Left forelimb (tissue), 1 donor: ENCODE measurements at places on chromosomes 1 and 21.

DNA sequence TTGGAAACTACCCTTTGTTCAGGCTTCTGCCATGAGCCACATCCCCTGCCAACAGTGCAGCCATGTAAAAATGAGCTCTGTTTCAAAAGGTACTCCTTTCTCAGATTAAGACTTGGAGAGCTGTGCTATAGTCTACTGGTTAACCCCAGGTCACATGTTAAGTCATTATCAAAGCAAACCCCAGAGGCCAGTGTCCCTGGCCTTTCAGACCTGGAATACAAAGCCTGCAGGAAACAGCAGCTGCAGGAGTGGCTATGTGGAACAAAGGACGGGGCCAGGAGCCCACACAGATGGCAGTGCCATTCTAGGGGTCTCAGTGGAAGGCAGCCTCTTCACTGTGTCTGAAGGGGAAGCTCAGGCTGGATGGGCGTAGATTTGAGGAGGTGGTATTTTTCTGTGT lies 6.7 kb downstream of the ZNF496 start:
- no peak for DNase-seq

- DNase-seq: no peak
Measured at GRCh38 chr1:113557187-113557586, 166.9 kb downstream of the MAGI3 start.

GRCh38 chr1:4675454-4676186 lies 21.2 kb downstream of the AJAP1 start:
- no peak for DNase-seq

DNA sequence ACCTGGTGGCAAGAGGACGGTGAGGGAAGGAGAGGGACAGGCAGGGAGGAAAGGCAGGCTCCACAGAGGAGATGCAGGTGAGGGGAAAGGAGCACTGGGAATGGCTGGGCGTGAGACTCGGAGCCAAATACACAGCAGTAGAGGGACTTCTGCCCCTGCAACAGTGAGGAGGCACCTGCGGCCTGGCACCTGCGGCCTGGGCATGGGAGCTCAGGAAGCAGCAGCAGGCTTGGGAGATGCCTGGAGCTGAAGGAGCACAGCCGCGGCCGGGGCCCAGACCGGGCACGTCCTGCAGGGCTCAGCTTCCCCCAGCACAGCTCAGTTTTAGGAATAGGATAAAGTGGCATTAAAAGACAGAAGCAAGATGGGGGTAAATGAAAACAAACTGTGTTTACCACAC lies 20.9 kb upstream of the TSPEAR start:
- DNase-seq: no peak

DNA sequence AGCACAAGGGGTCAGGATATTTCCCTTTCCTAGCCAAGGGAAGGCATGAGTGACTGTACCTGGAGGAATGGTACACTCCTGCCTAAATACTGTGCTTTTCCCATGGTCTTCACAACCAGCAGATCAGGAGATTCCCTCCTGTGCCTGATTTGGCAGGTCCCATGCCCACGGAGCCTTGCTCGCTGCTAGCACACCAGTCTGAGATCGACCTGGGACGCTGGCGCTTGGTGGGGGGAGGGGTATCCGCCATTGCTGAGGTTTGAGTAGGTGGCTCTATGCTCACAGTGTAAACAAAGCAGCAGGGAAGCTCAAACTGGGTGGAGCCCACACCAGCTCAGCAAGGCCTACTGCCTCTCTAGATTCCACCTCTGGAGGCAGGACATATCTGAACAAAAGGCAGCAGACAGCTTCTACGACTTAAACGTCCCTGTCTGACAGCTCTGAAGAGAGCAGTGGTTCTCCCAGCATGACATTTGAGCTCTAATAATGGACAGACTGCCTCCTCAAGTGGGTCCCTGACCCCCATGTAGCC lies 486.0 kb upstream of the CHRM3 start:
- no peak for DNase-seq

DNA sequence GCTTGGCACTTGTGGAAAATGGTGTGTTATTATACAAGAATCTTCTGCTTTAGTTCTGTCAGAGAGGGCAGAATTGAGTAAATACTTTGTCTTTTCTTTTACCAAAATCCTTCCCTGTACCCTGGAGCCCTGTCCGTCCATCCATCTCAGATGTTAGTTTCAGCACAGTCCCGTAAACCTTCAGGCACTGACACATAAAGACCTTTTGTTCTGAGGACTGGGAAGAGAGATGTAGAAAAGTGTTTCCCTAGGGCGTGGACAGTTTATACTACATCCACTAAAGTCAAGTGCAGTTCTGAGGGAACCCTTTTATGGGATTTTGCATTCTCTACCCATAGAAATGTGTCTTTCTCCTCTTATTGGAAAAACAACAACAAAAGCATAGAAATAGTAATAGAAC lies 162.4 kb downstream of the PDE4B start:
- no peak for DNase-seq

DNA sequence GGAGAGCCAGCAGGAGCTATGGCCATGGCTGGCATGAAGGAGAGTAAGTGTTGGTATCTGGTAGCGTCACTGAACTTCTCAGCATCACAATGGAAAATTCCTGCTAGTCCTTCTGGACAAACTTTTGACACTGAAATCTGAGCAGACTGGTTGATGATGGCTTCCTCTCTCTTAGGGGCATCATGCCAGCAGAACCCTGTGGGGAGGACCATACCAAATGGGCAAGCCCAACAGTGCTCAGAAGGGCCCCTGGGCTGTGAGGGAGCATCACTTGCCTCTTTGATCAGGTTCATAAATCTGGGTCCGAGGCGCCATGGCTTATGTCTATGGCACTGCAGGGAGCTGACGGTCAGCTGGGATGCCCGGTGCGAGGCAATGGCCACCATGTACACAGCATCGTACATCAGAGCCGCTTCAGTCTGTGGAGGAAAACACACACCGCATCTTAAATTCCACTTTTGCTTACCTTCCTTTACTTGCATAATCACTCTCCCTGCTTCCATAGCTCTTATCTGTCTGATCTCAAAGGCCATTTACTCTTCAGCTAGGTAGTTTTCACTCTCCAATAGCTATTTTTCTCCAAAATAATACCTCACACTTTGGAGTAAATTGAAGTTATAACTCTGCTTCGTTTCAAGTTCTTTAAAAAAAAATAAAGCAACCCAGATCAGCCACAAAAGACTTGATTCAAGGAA lies 297.1 kb downstream of the GRIK1 start:
- DNase-seq: no peak

DNA sequence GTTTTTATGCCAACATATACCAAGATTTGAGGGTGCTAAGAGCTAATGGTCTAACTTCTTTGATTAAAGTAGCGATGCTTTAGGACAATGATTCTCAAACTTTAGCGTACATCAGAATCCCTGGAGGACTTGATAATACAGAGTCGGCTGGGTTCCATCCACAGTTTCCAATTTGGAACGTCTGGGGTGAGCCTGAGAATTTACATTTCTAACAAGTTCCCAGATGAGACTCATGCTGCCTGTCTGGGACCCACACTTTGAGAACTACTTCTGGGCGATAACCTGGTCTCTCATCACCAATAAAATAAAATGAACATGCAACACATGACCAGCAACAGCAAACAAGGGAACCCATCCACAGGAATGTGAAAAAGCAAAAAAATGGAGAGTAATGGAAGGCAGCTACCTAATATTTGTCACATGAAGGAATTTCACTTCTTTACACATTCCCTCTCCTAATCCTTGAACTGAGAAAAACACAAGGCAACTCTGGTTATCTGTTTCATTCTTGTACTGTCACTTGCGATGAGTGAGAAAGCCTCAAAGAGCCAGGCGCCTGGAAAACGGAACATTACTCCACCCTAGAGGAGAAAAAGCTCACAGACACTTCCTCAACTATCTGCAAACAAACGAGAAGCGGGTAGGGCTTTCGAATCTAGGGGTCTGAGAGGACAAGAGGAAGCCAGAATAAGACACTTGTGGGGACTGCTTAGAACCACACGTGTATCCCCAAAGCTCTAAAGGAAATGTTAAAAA lies 14.0 kb downstream of the HSF2BP start:
- no peak for DNase-seq

DNA sequence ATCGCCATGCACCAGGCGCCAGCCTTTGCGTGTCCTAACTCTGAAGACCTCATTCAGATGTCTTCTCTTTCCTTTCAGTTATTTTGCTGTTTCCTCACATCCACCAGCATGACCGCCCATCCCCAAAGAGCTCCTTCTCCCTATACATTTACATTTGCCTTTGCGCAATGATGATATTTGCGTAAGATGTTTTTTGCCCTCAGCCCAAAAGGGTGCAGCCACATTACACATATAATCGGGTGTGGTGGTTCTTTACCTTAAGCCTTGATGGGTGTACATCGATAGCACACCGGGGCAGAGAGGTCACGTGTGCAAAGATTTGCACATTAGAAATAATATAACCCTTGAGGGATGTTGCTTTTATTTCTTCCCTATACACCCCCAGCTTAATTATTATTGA lies 192.8 kb downstream of the HUNK start:
- no peak for DNase-seq

DNA sequence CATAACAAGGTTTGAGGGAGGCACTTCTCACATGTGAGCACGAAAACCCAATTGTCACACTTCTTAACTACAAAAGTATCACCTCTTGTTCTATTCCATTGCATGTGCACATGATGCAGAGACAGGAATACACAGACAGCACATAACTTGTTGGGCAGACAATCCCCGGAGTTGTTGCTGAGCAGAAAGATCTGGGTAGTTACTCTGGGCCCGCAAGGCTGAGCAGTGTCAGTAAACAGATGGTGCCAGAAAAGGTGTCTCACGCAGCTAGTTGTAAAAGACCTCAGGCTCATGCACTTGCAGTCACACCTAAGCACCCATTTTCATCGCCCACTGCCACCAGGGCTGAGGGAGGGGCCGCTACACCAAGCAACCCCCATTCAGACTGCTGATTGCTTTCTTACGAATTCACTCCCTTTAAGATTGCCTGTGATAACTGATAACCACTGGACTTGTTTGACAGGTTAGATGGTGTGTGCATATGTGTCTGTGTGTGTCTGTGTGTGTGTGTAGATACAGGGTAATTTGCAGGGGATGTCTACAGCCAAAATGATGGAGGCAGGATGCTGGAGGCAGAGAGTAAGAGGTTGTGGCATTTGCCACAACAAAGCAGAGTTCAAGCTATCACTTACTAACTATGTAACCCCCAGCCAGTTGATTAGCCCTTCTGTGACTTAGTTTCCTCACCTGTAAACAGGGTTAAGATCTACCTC lies 4.2 kb downstream of the LGR6 start:
- DNase-seq: no peak

DNA sequence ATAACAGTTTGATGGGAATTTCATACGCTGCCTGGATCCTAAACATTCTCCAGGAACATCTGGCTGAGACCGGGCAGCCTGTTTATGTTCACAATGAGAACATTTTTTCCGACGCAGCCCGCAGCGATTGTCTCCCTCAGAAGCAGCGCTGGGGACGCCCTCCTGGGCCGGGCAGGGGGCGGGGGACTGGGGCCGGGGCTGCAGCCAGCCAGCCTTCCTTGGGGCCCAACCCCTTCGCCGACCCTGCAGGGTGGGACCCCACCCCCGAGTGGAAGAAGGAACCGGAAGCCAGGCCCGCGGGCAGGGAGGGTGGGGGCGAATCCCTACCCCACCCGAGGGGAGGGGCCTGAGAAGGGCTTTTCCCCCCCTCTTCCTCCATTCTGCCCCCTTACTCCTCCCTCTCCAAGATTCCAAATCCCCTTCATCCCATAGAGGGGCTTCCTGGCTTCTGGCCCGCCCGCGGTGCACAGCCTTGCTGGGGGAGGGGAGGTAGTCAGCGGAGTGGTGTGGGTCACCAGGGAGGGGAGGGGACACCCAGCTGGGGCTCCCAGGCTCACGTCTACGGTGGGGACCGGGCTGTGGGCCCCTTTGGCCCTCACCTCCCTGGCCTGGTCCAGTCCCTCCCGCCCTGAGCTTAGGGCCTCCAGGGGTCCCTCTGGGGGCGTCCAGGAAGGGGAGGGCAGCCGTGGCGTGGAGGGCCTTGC lies 60.6 kb downstream of the WNT9A start:
- DNase-seq: peak; percentile 93

DNA sequence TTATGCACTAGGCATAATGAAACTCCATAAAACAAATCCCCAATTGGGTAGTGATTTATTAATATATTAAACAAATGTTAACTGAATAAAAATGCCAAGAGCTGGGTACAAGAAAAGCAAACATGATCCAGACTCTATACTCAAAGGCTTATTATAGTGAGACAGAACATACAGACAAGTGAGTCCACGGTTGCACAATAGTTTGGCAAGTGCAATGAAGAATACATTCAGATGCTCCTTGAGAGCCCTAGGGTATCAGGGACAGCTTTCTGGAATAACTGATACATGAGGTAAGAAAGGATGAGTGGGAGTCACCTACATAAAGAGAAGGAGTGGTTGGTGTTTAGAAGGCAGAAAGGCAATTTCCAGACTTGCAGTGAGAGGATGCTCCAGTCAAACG lies 85.1 kb downstream of the VAV3 start:
- no peak for DNase-seq

DNA sequence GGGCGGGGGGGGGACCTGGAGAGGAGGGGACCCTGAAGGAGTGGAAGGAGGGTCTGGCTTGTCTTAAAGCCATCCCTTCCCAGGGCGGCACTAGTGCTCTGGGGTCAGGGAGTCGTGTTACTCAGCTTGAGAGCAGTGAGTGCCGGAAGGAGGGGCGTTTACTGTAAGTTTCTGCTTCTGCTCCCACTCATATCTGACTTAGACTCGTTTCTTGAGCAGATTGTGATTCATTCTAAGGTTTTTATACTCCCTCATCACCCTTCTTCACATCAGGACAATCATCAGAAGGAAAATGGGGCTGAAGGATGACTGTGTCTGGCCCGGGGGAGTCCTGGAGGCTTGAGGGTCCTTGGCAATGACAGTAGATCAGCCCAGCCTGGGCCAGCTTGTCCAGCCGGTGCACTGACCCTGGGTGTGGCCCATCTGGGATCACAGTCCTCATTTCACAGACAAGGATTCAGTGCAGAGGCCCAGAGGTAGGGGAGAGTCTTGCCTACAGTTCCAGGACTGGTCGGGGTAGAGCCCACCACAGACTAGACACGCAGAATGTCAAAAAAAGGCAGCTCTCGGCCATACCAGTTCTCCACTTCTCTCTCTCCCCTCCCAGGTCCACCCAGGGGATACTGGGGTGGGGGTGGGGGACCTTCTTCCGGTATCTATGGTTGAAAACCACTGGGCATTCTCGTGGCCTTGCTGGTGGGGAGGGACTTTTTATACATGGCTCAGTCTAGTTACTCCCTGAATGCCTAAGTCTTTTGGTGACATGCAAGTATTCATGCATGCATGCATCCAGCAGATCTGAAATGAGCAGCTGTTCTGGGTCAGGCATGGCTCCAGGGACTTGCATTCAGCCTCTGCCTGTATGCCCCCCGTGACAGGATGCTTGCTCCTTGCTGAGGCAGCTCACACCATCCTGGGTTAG lies 5.1 kb downstream of the TNFRSF8 start:
- no peak for DNase-seq

DNA sequence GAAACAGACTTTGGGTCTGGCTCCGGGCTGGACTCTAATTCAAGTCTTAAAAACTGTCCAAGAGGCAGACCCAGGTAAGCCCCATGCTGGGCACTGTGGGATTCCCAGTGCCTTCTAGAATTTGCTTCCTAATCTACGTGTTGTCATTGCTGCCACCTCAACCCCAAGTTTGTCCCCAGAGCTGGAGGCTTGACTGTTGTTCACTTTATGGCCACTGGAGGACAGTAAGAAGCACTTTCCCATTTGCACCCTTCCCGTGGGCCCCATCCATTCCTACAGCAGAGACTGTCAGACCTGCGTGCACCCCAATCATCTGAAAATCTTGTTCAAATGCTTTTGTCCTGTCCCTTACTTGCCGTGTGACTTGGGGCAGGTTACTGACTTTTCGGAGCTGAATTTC lies 29.4 kb upstream of the VASH2 start:
- no peak for DNase-seq
